ENCODE measurements at places on chromosomes 2 and 18.

DNA sequence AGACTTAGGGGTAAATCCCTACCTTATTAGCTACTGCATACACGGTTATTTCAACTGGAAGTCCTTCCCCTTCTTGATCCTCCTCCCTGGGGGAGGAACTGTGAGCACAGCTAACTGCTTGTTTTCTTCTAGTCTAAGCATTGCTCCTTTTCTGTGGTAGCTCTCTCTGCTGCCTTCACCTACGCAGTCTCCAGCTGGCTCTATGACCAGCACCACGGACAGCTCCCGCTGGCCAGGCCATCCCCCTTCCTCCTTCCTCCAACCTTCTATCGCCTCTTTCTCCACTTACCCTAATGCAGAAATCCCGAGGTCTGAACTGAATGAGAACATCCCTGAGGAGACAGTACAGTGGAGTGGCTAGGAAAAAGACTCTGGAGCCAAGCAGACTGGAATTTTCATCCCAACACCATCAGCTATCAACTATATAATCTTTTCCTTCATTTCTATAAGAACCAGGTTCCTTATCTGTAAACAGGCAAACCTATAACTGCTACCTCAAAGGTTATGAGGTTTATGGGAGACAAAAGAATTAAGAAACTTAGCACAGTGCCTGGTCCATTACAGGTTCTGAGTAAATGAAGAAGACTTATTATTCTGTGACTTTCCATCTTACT lies 4.7 kb upstream of the CFAP65 start:
- DNase-seq = peak; percentile 39

- DNase-seq = no peak
These were observed 31.8 kb upstream of the VIT start for GRCh38 chr2:36664696-36665076.

- no peak for DNase-seq
These were observed 38.7 kb downstream of the PHLPP1 start for GRCh38 chr18:62754026-62754425.

GRCh38 chr2:57180042-57180567 lies 866.5 kb upstream of the VRK2 start:
- DNase-seq = no peak

GRCh38 chr18:46770708-46771107 lies 13.9 kb upstream of the ST8SIA5 start:
- no peak for DNase-seq

GRCh38 chr2:219688560-219689445 lies 61.4 kb downstream of the SLC4A3 start:
- DNase-seq = no peak

DNA sequence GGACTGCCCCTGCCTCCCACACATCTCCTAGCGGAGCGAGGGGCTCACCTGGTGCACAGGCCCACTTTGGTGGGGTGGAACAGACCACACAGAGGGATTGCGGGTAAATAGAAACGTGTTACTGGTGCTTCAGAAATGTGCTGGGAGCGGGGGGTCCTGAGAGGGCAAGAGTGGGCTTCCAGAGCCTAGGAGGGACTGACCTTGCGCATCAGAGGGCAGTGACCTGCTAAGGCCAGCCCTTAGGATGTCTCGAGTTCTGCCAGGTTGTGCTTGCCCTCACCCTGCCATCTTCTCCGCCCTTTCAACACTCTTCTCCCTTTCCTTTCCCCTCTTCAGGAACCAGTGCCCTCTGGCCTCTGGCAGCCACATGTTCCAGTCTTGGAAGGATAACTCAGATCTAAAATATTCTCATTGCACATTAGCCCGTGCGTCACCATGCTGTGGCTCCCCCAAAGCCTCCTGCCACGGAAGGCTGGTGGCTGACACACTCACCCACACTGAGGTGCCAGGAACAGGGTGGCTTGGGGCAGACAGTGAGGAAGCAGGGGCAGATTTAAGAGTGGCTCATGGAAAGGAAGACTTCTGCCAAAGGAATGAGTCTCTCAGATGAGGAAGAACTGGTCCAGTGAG lies 89.6 kb downstream of the MCFD2 start:
- no peak for DNase-seq

DNA sequence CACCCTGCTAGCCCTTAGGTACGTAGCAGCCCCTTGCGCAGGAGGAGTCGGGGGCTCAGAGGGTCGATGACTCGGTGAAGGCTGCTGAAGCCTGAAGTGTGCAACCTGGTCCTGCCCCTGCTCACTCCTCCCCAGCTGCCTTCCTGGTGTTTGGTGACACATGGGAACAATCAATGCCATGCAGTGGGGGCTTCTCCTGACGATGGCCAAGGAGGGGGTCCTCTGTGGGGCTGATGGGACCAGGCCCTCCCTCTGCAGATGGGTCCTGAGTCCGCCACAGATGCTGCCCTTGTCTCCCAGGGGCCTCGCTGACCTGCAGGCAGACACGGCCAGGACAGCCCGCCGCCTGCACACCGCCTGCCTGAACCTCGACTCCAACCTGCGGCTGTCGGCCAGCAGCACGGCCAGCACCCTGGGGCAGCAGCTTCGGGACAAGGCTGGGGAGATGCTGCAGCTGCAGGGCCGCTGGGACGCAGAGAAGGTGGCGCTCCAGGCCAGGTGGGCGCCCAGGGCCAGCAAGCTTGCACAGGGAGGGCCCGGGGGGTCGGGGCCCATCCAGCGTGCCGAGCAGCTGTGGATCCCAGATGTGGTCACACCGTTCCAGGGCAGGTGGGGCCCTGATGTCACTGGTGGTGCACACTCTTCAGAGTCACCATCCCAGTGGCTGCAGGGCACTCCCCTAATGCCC lies 24.6 kb downstream of the CROCC2 start:
- no peak for DNase-seq

DNA sequence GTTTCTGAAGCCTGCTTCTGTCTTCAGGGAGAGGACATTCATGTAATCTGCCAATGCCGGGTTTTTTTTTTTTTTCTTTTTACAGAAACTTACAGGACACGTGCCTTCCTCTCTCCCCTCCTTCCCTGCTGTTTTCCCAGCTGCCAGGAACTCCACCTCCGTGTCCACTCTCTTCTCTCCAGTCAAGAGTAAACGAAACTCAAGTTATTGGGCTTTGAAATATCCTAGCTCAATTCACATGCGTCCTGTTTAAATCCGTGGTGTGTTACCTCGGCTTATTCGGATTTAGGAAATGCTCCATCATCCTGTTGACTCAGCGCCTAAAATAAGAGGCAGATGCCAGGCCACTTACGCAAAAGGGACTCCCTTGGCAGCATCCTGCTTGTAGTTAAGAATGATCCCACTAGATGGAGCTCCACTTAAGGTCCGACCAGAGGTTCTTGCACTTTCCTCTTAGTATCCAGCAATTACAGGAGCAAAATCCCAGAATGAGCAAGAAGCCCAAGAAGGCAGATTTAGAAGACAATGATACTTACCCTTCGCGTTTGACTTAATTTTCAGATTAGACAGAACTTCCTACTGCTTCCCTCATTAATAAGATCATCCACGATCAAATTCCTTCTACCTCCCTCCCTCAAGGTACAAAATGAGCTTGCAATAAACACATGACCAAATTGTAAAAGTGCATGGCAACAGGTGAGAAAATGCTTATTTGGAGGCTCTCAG lies 97.2 kb upstream of the ZCCHC2 start:
- peak; percentile 42 for DNase-seq

GRCh38 chr18:45573514-45573913 lies 41.8 kb upstream of the SLC14A2 start:
- no peak for DNase-seq

- peak; percentile 62 for DNase-seq
These were observed 216.8 kb downstream of the CAMKMT start for GRCh38 chr2:44578471-44579093.

GRCh38 chr2:71851094-71851750 lies 296.4 kb downstream of the CYP26B1 start:
- no peak for DNase-seq

DNA sequence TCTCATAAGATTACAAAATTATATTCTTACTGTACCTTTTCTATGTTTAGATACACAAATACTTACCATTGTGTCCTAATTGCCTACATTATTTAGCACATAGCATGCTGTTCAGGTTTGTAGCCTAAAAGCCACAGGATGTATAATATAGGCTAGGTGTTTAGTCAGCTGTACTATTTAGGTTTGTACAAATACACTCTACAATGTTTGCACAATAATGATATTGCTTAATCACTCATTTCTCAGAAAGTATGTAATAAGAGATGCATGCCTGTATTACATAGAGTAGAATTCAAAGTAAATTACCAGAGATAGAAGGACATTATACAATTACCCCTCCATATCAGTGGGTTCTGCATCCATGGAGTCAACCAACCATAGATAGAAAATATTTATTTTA lies 201.1 kb upstream of the COL3A1 start:
- DNase-seq = no peak
